ENCODE measurements at places on chromosomes 12 and 14. TPM values are rescaled to one million over a fixed set of nuclear protein-coding genes. Genes with fewer than 3 reads are reported as not detected.
A peak's percentile ranks its signal among the peaks of the same experiment; 100 is the strongest.

DNA sequence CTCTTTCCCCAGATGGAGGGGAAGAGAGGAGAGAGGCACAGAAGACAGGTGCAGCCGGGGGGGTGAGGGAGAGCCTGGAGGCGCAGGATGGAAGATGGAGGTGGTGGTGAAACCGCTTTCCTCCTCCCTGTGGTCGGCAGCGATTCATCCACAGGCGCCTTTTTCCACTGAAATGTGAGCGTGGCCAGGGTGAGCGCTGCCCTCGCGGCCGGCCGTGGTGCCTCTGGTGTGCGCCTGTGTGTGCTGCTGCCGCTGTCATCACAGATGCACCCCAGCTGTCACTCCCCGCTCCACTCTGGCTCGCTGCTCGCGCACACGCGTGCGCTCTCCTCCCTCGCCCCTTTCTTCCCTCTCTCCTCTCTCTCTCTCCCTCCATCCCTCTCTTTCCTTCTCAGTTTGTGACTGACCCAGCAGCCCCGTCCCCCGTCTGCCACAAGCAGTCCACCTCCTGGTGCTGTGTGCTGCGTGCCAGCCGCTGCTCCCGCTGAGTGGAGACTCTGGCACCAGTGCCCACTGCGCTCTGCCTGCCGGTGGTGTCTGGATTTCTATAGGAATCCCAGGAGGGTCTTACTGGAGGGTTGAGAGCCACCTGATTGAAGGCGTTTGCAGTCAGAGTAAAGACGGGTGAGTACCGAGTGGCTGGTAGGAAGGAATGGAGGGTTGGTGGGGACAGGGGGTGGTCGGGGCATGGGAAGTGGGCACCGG lies at the start of gene LRTM2:
LRTM2 (plus strand) TSS at position 375 of the 705 bp plus-strand sequence. CDS start 7,584 bp downstream, outside the sequence.
- DNase-seq = no peak

- no peak for DNase-seq
Measured at GRCh38 chr14:92719421-92719820, 29.0 kb downstream of the LGMN start.

GRCh38 chr12:57049119-57049446 lies 846 bp downstream of the MYO1A start:
- no peak for DNase-seq

- no peak for DNase-seq
Measured at GRCh38 chr14:22122829-22123560, 449.4 kb upstream of the OR4E1 start.

DNA sequence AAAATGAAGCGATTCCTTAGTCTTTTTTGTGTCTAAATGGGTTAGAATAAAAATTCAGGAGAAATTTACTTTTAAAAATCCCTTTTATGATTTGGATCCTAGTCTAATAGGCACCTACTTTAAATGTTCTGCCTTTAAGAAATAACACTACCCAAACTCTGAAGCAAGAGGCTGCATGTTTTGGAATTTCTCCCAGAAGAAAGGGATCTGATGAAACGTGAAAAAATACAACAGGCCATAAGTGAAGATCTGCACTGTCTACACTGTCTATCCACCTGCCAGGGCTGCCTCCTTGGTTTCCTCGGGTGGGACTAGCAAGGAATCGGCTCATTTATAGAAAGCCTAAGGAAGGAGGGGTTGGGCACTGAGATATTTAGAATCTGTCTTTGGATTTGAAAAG lies 22.1 kb downstream of the ACVR1B start:
- peak; percentile 53 for DNase-seq

GRCh38 chr12:402029-402389 lies 565 bp downstream of the CCDC77 start:
- peak; percentile 53 for DNase-seq

DNA sequence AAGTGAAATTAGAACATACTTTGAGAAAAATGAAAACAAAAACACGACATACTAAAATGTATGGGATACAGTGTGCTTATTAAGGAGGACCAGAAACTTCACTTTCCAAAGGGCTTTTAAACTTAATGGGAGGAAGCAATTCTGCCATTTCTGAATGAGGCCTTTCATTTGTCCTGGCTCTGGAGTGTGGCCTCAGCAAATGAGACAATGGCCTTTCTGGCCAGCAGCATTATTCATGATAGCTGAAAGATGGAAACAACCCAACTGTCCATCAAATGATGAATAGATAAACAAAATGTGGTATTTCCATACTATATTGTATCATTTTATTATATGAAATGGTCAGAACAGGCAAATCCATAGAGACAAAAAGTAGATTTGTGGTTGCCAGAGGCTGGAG lies 338.6 kb downstream of the CEP128 start:
- DNase-seq = no peak

GRCh38 chr12:96486751-96487613 lies 2.4 kb upstream of the CFAP54 start:
- DNase-seq = peak; percentile 77

- DNase-seq = no peak
Measured at GRCh38 chr12:132354982-132355680, 25.7 kb upstream of the GALNT9 start.

DNA sequence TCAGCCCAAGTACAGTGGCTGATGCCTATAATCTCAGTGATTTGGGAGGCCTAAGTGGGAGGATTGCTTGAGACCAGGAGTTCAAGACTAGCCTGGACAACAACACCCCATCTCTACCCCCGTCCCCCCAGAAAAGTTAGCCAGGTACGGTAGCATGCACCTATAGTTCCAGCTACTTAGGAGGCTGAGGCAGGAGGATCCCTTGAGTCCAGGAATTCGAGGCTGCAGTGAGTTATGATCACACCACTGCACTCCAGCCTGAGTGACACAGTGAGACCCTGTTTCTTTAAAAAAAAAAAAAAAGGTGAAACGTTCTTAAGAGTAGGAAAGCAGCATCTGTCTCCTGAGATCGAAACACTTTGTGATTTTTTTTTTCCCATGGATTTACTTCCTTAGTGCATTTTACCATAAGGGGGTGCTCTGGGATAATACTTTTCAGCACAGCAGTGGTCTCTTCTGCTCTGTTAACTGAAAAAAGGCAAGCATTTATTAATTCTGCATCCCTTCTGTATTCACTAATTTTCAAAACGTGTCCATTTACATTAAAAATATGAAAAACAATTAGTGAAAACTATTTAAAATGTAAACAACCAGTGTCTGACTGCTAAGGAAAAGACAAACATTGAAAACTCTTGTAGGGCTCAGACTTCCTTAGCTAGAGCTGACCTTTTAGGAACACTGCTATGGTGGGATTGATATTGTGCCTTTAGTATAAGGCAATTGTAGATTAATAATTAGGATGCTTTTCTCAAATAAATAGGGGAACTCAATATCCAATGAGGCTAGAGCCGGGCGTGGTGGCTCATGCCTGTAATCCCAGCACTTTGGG lies 31.2 kb upstream of the USP44 start:
- DNase-seq = peak; percentile 51

GRCh38 chr12:115810122-115810901 lies 467.2 kb downstream of the MED13L start:
- no peak for DNase-seq

RDH5 gene
- 3.9 TPM for total RNA-seq

ERH gene
- total RNA-seq = 245 TPM

LALBA gene
- not detected for total RNA-seq

CRADD gene
- 17.1 TPM for total RNA-seq

DNAJC22 gene
- 0.25 TPM for total RNA-seq
